ENCODE measurements at places on chromosomes 1 and 21.

- no peak for DNase-seq
Measured at GRCh38 chr1:50452700-50453099, 29.5 kb upstream of the DMRTA2 start.

- DNase-seq = no peak
Measured at GRCh38 chr1:155002464-155003226, at the start of gene ZBTB7B. ZBTB7B (plus strand) TSS chr1:155002802; CDS start chr1:155014661, 11,859 bp downstream.

GRCh38 chr1:167526667-167527383 lies 8.5 kb upstream of the CD247 start:
- no peak for DNase-seq

- no peak for DNase-seq
Measured at GRCh38 chr1:168875831-168876230, 146.8 kb upstream of the DPT start.

- no peak for DNase-seq
Measured at GRCh38 chr1:109764561-109765482, 1.1 kb upstream of the EPS8L3 start.

Measured in fibroblast of skin of scalp (primary cell).